ENCODE measurements at places on chromosomes 2 and 18. TPM values are rescaled to one million over a fixed set of nuclear protein-coding genes. Genes with fewer than 3 reads are reported as not detected.

Gene ZAP70
- total RNA-seq, result 1.4 TPM

Gene KCNF1
- total RNA-seq, result 0.30 TPM

Gene B3GNT7
- total RNA-seq, result 9.4 TPM

Gene CRYGC
- total RNA-seq, result not detected

Gene CASP10
- 3.5 TPM for total RNA-seq

Gene CCDC68
- total RNA-seq, result 8.0 TPM

Gene KRTCAP3
- total RNA-seq, result not detected

Gene C1QL2
- total RNA-seq, result not detected

Gene FOXD4L1
- total RNA-seq, result not detected

Gene LRATD1
- 10.5 TPM for total RNA-seq

DNA sequence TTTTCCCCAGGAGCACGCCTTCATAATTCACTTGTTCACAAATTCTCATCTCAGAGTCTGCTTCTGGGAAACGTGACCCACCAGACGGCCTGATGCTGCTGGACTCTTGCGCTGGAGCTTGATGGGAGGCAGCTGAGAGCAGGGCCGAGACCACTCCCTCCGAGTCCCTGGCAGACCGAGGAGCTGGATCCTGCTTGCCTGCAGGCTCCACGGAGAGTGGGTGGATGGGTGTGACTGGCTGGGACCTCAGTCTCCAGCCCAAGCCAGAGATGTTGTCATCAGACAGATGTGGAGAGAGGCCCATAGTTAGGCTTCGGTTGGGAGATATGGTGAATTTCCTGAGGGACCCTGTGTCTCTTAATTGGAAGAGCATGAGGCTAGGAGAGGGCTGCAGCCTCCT lies 76.4 kb downstream of the TSN start:
- DNase-seq, result peak; percentile 76

DNA sequence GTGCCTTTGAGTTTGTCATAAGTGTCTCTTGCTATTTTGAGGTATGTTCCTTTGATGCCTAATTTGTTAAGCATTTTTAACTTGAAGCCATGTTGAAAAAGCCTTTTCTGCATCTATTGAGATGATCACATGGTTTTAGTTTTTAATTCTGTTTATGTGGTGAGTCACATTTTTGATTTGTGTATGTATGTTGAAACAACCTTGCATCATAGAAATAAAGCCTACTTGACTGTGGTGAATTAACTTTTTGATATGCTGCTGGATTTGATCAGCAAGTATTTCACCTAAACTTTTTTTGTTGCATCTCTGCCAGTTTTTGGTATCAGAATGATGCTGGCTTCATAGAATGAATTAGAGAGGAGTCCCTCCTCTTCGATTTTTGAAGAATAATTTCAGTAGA lies 469.7 kb downstream of the CDH2 start:
- DNase-seq, result no peak

DNA sequence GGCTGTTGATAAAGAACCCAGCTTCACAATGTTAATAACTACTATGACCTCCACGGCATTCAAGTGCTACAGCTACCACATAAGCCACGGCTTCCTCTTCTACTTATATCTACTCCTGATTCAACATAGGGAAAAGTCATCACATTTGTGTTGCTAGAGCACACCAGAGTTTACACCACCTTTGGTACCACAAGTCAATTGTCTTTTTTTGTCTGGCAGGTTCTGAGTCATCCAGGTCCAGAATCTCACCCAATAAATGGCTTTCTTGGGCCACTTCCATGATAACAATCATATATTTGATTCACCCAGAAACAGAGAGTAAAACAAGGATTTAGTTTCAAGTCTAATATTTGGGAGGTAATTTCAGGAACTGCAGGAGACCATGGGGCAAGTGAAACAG lies 480.2 kb downstream of the TMX3 start:
- no peak for DNase-seq

DNA sequence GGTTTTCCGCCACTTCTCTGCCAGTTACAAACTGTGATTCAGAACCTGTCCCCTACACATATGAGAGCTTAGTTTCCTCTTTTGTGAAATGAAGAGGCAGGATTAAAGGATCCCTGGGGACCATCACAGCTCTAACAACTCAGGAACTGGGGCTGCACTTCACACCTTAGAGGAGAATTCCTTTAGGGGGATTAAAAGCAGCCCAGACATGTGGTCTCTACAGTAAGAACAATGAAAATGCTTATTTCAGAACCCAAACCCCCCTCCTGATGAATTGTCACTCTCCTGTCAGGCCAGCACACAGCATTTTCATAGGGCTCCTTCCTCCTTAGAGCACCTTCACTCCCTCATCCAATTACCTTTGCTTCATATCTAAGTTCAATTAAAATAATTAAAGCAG lies 101.5 kb upstream of the NEDD4L start:
- DNase-seq, result no peak

DNA sequence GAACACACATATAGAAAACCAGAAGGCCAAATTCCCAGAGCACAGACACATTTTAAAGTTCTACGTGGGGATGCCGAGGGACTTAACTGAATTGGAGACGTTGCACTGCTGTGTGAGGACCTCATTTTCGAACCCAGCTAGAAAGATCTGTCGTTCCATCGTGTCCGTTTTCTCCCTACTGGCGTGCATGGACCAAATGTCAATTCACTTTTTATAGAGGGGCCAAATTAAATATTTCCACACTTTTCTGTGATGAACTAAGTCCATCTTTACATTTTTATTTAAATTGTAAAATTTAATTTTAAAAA lies 692 bp upstream of the TSHZ1 start:
- DNase-seq, result no peak

DNA sequence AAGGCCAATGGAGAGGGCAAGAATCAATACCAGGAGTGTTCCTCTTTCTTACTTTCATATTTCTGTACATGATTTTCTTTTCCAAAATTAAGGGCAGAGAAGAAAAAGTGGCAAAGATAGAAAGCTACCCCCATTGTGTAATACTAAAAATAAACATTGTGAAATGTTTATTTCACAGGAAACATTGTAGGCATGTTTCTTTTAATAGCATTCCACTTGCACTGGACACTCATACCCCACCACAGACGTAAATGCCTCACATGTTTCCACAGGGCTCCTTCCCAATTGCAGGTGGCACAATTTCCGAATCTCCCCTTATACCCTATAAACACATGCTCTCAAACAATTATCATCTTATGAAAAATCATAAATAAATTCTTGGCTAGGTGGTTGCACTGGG lies 645.1 kb upstream of the SETBP1 start:
- DNase-seq, result no peak

DNA sequence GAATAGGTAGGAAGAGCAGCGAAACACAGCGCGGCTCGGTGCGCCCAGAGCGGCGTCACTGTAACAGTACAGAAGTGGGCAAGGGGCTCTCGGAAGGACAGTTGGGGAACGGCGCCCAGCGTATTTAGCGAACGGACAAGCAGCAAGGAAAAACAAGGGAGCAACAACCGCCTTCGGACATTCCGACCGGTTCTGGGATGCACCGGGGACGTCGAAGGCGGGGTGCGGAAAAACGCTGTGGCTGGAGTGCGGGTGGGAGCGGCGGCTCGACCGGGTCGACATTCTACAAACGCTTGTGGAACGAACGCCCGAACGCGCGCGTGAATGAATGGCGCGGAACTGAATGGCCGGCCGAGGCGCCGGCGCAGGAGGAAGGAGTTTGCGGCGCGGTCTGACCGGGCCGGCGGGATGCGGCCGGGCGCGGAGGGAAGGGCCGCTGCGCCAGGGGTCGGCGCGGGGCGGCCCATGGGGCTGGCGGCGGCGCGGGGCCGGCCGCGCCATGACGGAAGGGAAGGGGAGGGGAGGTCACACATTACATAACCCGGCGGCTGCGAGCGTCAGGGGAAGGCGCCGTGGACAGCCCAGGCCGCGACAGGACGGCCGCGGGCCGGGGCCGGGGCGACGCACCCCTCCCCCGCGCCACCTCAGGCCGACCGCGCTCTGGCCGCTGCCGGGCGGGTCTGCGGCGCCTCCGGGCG lies 605 bp downstream of the REV1 start:
- DNase-seq, result peak; percentile 67

DNA sequence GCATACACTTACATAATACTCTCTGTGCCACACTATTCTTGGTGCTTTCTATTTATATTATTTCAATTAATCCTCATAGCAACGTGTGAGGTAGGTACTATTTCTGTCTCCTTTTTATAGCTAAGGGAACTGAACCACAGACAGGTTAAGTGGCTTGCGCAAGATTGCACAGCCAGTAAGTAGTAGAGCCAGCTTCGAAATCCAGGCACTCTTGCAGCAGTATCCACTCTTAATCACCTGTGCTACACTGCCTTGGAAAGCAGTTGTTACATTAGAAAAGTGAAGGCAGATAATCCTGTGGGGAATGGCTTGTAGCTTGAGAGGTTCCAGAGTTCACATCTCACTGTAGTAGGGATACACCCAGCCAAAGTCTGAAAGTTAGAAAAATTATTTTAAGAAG lies 198.3 kb downstream of the LDLRAD4 start:
- no peak for DNase-seq

DNA sequence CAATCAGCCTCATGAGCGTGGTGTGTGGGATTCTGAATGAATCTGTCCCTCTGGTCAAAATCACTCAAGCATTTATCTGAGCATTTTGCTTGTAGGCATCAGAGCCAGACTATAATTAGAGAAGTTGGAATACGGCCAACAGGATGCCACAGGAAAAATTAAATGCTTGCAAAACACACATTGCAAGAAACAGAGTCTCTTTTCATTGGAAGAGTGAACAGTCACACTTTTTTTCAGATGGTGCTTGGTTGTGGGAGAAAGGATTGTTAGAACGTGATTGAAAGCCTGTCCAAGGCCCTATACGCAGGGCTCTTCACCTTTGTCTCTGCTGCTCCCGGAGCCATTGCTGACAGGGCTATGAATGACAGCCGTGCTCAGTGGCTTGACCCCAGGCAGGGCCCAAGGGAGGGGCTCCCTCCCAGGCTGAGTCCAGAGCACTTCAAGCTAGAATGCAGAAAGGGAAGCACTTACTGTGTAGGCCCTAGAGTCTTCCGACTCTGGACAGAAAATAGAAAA lies 59.8 kb downstream of the SNTG2 start:
- DNase-seq, result no peak

GRCh38 chr18:74012954-74013630 lies 134.5 kb downstream of the FBXO15 start:
- DNase-seq, result no peak

DNA sequence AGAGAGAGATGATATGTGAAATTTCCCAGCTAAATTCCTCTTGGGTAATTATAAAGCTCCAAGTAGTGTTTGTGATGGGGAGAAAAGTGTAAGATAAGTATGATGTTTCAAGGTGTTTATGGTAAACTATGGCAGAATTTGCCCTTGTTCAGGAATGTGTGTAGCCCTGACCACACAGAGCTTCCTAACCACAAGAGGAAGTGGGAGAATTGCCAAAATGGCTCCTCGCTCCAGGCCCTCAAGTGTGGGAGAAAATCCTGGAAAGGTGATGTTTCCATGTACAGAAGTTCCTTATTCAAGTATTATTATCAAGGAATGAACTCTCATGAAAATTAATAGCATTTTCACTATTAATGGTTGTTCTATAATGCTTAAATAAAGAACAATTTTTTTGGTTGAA lies 878.3 kb downstream of the TDRD15 start:
- DNase-seq, result no peak

- DNase-seq, result no peak
Measured at GRCh38 chr2:177400337-177400923, 7.9 kb downstream of the AGPS start.

- no peak for DNase-seq
Measured at GRCh38 chr18:21179590-21180220, 62.3 kb upstream of the GREB1L start.

All from right atrium auricular region (tissue), 2 donors.